K562 (cell line): ENCODE measurements at places on chromosomes 16 and 17.

DNA sequence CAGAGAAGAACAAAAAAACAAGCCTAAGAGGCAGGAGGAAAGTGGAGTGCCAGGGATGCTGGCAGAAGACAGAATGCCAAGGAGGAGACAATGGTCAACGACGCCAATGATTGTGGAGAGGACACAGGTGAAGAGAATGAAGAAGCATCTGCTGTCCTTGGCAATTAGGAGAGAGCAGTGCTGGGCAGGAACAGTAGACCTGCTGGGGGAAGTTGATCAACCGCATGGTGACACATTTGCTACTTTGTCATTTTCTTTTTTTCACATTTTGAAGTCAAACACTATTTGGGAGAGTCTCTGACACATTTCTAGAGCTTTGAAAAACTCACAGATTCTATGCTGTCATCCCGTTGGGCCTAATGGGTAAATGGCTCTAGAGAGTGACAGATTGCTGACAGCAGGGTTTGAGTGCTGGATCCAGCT lies 1.1 kb upstream of the PIK3R6 start:
- no peak for DNase-seq

GRCh38 chr16:89048871-89049422 lies 44.7 kb upstream of the ACSF3 start:
- no peak for DNase-seq

DNA sequence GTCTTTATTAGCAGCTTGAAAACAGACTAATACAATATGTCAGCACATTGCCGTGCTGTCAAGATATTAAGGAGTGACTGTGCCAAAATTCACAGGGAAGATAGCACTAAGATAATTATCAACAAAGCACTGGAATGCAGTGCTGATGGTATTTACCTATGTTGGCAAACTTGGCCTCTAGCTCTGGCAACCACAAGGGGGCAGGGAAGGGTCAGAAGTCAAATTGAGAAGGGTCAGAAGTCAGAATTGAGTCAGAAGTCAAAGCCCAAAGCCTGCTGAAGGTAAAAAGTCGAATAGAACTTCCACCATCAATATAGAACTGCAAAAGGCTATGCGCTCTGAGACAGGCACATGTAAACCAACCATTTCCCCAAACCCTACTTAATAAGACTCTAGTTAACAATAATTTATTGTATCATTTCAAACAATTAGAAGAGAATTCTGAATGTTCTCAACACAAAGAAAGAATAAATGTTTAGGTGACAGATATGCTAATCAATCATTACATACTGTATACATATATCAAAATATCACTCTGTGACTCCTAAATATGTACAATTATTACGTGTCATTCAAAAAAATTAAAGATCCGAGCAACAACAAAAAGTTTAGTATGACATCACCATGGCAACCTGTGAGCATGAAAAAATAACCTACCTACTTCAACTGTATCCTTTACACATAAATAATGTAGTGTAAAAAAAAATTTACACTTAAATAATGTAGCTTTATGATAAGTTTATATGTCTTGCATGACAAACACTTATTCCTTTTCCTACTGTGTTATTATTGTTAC lies 916.1 kb downstream of the KCNJ2 start:
- DNase-seq = peak; percentile 8

- DNase-seq = no peak
Observed at GRCh38 chr17:73902416-73903181, 258.4 kb upstream of the SDK2 start.

DNA sequence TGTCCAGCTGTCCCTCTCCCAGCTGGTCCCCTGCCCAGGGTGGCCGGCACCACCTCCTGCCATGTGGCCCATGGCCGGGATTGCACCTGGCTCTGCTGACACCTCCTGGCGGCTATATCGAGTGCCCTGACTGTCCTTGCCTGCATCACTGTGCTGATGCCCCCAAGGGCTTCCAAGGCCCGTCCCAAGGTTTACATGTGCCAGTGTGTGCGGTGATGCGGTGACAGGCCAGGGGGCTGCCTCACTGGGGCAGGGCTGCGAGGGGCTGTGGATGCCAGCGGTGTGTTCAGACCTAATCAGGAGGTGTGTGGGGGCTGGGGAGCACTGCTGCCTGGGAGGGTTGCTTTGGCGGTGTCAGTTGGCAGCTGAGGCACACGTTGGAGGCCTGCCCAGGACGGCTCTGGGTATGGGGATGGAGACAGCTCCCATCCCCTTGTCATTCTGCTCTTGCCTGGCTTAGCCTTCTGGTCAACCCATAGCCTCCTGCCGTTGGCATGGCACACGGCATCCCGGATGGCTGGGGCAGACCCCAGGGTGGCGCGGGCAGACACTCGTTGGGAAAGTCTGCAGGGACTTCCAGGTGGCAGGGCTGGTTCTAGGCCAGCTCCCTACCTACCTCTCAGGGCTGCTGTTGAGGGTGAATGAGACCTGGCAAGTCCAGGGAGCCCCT lies 5.5 kb downstream of the MAP2K3 start:
- DNase-seq = no peak

DNA sequence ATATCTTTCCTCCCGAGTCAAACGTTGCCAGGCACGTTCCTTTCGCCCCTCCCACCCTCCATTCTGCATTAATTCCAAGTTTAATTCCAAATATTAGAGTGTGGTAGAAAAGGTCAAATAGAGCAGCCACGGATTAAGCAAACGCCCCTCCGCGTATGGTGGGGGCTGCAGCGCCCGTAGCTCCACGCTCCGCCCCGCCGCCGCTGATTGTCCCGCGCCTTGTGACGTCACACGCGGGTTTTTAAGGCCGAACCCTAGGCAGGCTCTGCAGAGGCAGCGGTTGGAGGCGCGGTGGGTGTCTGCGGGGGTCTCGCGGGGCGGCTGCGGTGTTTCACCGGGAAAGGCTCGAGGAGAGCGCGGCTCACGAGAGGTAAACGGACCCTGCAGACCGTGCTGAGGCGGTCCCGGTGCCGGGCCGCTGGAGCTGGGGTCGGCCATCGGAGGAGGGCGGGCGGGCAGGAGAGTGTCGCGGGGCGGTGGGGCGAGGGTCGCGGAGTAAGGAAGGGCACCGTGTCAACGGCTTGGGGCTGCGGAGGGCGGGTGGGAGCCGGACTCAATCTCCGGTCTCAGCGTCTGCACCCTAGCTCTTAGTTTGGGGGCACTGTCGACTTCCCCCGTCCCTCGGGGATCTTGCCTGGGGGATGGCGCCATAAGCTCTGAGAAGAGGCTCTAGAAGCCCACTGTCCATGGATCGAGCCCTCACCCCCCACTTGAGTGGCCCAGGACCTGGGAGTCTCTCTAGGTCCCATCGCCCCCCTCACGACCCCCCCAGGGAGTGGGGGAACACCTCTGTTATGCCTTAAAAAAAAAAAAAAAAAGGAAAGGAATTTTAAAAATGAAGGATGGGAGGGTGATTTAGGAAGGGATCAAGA lies at the start of gene ARL4D:
Gene ARL4D (plus strand): TSS at position 270 of the 872 bp plus-strand sequence. CDS start 740 bp downstream, outside the sequence.
- DNase-seq = peak; percentile 45

GRCh38 chr17:2122641-2123302 lies 67.9 kb downstream of the HIC1 start:
- DNase-seq = no peak

- DNase-seq = peak; percentile 6
Observed at GRCh38 chr17:36808180-36808661, 129.1 kb upstream of the LHX1 start.

GRCh38 chr17:69223809-69224208 lies 4.8 kb downstream of the ABCA10 start:
- no peak for DNase-seq

DNA sequence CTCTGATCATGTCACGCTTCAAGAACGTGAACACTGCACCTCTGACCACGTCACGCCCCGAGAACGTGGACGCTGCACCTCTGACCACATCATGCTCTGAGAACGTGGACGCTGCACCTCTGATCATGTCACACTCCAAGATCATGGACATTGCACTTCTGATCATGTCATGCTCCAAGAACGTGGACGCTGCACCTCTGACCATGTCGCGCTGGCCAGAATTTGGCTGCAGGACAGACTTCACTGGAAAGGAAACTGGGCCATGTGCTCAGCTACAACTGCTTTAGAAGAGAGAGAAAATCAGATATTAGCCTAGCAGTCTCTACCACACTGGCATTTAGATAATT lies 182.7 kb downstream of the RPTOR start:
- no peak for DNase-seq

- no peak for DNase-seq
Observed at GRCh38 chr16:3997231-3997841, 116.8 kb upstream of the CREBBP start.

DNA sequence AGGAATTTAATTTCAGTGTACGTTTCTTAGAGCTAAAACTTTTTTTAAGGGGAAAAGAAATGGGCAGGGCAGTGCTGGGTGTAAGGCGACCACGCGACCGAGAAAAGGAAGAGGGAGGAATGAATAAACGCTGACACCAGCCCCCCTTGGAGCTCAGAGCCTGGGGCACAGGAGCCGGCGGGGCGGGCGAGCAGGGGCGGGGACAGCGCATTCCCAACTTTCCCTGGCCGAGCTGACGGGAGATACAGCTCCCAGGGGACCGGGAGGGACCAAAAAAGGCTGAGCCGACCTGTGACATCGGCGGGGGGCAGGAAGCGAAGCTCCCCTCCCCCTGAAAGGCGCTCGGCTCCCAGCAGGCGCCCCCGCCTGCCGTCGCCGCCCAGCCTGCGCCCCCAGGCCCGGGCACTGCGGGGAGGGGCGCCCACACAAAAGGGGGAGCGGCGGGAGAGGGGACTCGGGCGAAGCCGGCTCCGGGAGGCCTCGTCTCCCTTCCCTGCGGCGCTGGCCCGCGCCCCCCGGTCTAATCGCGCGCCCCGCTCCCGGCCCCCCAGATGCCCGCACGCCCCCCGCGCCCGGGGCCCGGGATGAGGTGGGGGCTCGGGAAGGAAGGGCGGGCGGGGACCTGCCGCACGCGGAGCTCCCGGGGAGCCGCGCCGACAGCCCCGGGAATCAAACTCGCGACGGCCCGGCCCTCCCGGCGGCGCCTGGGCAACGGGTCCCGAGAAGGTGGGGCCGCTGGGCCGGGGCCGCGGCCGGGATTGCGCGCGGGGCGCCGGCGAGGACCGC lies 622 bp downstream of the CUEDC1 start:
- DNase-seq = no peak

GRCh38 chr17:4936436-4936835 lies 3.4 kb downstream of the SLC25A11 start:
- no peak for DNase-seq

GRCh38 chr17:78418326-78419026 lies 40.0 kb downstream of the PGS1 start:
- no peak for DNase-seq

GRCh38 chr17:4519361-4519788 lies 20.7 kb downstream of the SPNS2 start:
- DNase-seq = no peak

- no peak for DNase-seq
Observed at GRCh38 chr16:270381-271255, 5.1 kb downstream of the RGS11 start.

- DNase-seq = peak; percentile 64
Observed at GRCh38 chr17:83053739-83054451, 25.5 kb upstream of the METRNL start.

GRCh38 chr17:61351745-61352407 lies 47.8 kb upstream of the TBX2 start:
- no peak for DNase-seq

GRCh38 chr17:30794372-30794771 lies 30.1 kb downstream of the CRLF3 start:
- no peak for DNase-seq

- DNase-seq = peak; percentile 61
Observed at GRCh38 chr16:13866073-13866472, 53.9 kb upstream of the ERCC4 start.

DNA sequence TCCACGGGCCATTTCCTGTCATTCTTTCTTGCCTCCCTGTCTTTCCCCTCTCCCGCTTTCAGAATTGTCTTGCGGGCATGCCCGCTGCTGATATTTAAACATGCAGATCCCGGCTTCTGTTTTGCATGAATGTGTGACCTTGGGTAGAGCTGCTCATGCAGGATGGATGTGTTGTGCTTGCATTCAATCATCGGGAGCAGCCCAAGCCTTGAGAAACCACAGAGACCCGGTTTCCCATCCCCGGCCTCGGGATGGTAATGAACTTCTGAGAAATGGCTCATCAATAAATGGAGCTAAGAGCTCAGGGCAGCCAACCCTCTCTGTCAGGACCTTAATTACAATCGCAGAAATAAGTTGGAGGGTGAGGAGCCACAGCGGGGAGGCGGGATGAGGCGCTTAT lies 303.7 kb upstream of the TNRC6C start:
- DNase-seq = no peak

- DNase-seq = no peak
Observed at GRCh38 chr17:78621720-78622490, 44.7 kb upstream of the DNAH17 start.

GRCh38 chr16:86566966-86567700 lies 504 bp downstream of the FOXC2 start:
- no peak for DNase-seq

GRCh38 chr17:64075913-64076312 lies 54.0 kb downstream of the ERN1 start:
- no peak for DNase-seq

DNA sequence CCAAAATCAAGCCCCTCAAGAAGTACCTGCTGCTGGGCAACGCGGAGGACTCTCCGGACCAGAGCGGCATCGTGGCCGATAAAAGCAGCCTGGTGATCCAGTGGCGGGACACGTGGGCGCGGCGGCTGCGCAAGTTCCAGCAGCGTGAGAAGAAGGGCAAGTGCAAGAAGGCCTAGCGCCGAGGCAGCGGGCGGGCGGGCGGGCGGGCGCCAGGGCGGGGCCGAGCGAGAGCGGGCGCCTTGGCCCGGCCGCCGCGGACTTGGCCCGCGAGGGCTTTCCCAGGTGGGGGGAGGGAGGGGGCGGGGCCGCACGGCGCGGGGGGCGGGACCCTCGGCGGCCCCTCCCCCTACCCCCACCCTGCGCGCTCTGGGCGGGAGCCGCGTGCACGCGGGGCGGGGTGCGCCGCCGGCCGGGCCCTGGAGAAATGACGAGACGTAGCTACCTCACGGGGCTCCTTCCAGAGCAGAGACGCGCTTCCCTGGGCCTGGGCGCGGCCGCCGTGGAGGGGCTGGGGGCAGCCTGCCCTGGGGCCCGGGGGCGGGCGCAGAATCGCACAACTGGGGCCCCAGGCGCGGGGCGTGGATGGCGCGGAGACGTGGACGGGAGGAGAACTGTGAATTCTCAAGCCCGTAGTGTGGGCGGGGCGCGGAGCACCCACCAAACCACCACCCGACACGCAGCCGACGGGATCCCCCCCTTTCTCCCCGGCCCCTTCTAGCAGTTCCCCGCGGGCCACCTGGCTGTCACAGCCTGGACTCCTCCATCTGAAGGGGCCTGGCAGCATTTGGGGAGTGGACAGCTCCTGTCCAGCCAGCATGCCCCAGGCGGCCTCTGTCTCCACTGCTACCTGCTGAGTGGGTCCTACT lies 218.7 kb downstream of the NTN1 start:
- peak; percentile 96 for DNase-seq

GRCh38 chr16:68035227-68035626 lies 12.1 kb downstream of the DUS2 start:
- no peak for DNase-seq

DNA sequence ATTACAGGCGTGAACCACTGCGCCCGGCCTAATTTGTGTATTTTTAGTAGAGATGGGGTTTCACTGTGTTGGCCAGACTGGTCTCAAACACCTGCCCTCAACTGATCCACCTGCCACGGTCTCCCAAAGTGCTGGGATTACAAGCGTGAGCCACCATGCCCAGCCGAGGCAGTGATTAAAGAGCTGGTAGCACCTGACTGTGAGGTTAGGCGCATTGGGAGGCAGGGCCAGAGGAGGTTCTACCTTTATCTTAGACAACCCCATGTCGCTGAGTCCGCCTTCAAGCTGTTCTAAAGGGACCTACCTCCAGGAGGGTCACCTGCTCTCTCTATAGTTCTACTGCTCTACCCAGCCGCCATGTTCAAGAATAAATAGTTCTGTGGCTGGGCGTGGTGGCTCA lies 8.1 kb downstream of the RSL1D1 start:
- no peak for DNase-seq
